ENCODE measurements at places on chromosomes 16 and 17.
A peak's percentile ranks its signal among the peaks of the same experiment; 100 is the strongest.

DNA sequence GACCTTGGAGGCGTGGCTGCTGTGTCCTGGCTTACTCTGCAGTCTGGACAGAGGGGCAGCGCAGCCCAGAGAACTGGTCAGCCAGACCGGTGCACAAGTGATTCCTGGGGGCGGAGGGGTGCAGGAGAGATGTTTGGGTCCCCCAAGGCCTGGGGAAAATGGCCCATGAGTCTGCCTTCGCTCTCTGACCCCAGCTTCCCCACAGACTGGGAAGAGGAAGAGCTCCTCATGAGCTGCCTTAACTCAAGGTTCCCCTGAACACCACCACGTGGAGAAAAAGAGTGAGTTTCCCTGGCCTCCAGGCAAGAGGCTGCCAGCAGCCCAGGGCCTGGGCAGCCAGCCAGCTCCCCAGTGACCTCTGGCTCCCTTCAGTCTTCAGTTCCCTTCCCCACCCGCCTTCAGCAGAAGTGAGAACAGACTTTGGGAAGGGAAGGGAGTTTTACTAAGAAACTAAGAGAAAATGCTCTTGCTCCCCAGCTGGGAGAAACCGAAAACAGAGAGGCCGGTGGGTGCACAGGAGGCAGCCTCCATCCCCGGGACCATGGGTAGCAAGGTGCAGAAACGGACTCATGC, 2.0 kb upstream of the C17orf99 start:
- DNase-seq: no peak

DNA sequence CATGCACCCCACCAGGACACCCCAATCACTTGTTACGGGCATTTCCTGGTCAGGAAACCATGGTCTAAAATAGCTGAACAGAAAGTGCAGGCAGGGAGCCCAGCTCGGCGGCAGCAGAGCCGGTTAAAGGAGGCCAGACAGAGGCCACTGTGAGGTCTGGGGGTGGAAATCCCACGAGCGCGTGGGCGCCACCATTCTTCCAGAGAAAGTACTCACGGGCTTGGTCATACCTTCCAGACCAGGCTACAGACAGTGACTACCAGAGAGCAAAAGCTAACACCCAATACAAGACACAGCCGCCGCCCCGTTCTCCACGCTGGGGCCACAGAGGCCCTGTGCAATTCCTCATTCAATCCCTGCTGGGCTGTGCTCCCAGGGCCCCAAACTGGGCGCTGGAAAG, 11.9 kb downstream of the CEP131 start:
- no peak for DNase-seq

- DNase-seq: no peak
Measured at GRCh38 chr16:50146479-50147435, 6.3 kb upstream of the TENT4B start.

GRCh38 chr16:76665571-76666275, 388.5 kb downstream of the CNTNAP4 start:
- no peak for DNase-seq

DNA sequence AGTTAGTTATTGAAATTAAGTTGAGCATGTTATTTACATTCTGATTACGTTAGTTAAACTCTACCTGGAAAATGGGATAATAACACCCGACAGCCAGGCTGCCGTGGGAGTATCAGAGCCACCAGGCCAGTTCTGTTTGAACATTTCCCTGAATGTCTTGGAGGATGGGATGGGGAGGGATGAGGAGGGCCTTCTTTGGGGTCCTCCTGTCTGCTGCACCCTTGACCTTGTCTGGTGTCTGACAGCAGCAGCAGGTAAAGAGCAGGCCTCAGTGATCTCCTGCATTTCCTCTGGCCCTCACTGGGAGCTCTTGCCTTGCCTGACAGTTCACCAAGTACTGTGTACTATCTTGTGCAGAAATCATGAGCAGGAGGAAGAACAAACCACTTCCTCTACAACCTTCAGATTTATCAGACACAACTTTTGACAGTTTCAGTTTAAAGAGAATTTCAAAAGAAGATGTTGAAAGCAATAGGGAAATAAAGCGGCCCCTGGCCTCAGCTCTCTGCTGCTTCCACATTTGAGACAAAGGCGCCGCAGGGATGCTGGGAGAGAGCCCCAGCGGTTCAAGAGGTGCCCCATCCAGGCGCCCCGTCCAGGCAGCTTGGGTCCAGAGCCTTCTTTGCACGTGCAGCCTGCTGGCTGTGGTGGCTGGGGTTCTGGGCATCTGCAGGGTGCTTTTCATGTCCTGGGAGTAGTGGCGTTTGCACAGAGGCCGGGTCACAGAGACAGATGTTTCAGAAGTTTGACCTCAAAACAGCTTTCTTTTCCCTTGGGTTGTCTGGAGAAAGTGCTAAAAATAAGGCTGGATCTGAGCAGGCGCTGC, 25.3 kb downstream of the CMIP start:
- DNase-seq: no peak

GRCh38 chr17:71032746-71033273, 863.5 kb downstream of the KCNJ2 start:
- DNase-seq: no peak

DNA sequence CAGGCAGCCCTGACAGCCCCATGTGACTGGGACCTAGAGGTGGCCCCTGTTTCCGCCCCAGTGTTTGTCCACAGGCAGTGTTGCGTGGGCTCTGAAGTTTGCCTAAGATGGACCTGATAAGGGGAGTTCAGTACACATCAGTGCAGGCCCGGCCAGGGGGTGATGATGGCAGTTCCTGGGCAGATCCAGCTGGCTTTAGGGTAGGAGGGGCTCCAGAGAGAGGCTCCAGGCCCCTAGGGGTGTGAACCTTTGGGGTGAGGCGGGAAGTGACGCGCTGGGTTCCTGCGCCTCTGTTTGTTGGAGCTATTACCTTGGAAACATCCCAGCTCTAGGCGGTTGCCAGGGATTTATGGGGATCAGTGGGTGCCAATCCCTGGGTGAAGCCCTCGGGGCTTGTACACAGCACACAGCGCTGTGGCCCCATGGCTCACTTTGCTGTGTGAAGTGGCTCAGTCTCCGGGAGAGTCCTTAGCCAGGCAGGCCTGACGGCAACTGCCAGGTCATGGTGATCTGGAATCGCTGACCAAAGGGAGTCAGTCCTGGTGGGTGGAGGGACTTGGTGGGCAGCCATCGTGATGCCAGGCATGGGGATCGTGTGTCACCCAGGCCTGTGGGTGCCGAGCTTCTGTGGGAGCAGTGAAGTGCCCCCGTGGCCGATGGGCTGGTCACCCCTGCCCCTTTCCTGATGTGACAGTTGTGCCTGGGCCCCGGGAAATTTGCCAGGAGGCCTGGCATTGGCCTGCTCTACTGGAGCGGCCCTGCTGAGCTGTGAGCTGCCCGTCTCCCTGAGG, 146.1 kb downstream of the SEC14L1 start:
- no peak for DNase-seq

DNA sequence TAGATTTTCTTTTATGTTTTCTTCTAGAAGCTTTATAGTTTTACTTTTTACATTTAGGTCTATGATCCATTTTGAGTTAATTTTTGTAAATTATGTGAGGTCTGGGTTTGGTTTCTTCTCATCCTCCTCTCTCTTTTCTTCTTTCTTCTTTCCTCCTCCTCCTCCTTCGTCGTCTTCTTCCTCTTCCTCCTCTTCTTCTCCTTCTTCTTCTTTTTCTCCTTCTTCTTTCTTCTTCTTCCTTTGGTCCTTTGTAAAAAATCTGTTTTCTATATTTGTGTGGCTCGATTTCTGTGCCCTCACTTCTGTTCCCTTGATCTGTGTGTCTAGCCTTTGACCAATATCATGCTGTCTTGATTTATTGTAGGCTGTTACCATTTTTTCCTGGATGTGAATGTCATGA, 5.0 kb upstream of the SLC25A35 start:
- no peak for DNase-seq

GRCh38 chr16:3023415-3023668, 400 bp downstream of the HCFC1R1 start:
- DNase-seq: no peak

DNA sequence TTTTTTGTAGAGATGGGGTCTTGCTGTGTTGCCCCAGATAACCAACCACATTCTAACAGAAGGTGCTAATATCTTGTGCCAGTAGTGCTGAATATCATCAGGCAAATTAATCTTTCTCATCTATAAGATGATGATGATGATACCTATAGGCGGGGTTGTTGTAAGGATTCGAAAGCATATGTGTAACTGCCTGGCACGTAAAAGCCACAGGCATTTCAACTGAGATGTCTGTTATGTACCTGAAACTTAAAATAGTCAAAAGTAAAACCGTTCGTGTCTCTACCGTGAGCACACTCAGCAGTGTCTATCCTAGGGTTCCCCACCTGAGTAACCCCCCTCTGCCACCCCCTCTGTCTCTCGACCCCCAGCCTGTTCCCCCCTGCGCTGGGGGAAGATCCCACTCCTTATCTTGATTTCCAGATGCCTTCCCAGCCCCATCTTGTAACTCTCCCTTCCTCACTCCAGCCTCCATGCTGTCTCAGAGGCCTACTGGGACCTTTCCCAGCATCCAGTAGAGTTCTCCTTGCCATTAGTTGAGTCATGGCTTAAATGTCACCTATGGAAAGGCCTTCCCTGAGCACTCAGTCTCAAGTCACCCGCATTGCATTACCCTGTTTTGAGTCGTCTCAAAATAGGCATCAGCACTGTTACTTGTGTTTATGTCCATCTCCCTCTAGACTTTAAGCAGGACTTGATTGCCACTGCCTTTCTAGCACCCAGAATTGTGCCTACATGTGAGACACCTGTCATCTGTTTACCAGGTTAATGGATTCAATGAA, 34.1 kb downstream of the CDRT15 start:
- no peak for DNase-seq

DNA sequence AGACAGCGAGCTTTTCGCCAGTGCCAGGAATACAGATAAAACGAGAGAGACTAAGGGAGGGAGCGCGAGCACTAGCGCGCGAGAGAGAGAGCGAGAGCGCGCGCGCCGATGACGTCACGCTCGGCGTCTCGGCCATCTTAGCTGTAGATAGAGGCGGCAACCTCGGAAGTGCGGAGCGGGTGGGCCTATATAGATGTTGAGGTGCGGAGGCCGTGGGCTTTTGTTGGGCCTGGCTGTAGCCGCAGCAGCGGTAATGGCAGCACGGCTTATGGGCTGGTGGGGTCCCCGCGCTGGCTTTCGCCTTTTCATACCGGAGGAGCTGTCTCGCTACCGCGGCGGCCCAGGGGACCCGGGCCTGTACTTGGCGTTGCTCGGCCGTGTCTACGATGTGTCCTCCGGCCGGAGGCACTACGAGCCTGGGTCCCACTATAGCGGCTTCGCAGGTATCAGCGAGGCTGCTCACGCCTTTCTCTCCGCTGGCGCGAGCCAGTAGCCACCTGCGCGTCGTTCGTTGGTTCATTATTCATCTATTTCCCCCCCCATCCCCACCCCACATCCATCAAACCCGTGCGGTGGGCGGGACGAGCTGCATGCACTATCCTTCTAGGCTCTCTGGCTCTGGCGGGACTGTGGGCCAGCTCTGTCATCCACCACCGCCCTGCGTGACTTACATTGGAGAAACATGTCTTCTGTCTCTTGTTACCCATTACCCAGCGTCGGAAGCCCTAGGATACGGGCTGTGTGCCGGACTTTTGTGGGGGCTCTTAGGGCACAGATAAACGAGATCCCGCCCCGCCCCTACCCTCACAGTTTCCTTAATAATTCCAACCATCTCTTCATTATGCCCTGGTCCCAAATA, 795 bp downstream of the CYB5D2 start:
- peak; percentile 89 for DNase-seq

DNA sequence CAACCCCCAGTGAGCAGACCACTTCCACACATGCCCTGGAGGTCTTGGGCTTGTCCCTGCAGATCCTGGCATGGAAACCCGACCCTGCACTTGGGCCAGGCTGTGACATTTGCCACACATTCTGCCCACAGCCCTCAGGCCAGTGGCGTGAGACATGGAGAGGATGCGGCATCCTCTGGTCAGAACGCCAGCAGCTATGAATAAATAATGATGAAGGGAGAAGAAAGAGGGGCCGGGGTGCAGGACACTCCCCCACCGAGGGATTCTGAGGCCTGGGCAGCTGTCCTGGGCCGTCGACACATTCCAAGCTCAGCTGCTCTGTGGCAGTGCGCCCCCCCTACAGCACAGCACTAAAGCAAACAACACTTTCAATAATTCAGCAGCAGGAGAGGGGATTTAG, 148.8 kb downstream of the ENGASE start:
- DNase-seq: no peak

DNA sequence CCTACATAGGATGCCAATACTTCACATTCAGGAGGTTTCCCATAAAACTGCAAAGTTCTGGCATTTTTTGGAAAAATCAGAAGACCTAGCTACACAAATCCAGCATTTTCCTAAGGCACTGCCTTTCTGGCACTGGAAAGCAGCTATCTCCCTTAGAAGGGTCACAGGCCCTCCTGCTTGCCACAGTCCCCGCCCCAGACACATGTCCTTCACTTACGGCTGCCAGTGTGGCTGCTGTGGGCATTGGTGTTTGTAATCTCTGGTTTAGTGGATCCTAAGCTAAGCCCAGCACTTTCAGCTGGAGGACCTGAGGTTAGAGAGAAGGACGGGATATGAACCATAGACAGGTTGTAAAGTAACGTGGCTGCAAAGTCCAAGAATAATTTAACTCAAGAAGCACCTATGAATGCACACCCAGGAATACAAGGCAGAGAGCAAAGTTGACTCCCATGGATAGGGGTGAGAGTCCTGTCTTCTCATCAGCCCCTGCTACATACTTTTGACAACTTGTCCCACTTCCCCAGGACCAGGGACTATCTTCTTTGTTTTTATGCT, 100.0 kb downstream of the XYLT1 start:
- DNase-seq: no peak

GRCh38 chr16:19167710-19168370, at the start of gene SYT17:
TSS of gene SYT17 (plus strand) at chr16:19168240. CDS start at chr16:19168647, 407 bp downstream.
- DNase-seq: no peak

- no peak for DNase-seq
Measured at GRCh38 chr16:2420035-2420434, 9.2 kb upstream of the CCNF start.

DNA sequence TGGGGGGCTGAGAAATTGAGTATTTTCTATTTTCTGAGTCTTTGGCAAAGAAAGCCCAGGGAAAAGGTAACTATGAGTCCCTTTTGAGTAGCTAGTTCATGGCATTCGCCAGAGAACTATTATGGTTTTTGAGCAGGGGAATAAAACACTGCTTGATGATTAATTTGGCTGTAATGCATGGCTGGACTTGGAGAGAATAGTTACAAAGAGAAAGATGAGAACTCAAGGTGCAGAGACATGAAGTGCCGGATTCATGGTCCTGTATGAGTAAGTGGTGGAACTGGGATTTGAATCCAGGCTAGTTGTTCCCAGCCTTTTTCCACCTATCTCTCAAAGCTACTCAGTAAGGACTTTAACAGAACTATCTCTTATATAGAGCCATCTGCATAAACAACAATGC, 266.6 kb downstream of the CA10 start:
- DNase-seq: no peak

GRCh38 chr17:36535669-36536081, 888 bp downstream of the PIGW start:
- DNase-seq: no peak

- DNase-seq: no peak
Measured at GRCh38 chr16:53041320-53042051, 11.2 kb downstream of the CHD9NB start.

DNA sequence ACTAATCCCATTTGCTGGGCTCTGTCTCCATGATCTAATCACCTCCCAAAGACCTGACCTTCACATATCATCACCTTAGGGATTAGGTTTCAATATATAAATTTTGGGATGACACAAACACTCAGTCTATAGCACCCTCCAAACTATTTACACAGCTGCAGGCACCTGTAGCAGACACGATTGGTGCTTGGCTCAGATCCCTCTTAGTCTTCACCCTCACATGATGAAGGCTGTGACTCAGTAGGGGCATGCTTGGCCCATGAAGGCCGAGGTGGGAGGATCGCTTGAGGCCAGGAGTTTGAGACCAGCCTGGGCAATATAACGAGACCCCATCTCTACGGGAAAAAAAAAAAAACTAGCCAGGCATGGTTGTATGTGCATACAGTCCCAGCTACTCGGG, 73.5 kb downstream of the HS3ST2 start:
- DNase-seq: no peak

GRCh38 chr16:79835194-79835593, 234.7 kb upstream of the MAF start:
- no peak for DNase-seq
